Hematopoietic multipotent progenitor cell treated with erythropoietin and hydrocortisone succinate and interleukin-3 and kit ligand, for 15 days (in vitro differentiated cells): ENCODE measurements at places on chromosomes 2 and 18.

DNA sequence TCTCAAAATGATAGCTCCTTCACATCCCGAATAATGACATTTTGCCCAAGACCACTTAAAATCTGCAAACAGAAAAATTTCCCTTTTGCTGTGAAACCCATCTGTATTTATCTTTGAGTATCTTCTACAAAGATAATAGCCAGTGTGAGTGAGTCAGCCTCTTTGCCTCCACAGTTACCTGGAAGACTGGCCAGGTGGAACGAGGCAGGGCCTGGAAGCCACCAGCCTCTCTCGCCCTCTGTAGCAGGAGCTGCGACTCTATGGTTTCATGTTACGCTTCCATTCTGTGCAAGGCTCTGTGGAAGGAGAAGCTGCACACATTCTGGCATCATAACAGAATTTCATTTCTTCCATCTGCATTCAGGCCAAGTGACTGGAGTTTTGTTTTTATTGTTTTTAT, 9.5 kb downstream of the ELP2 start:
- no peak for DNase-seq

GRCh38 chr18:48983793-48984437, 33.1 kb upstream of the SMAD7 start:
- no peak for DNase-seq

GRCh38 chr2:86621280-86621943, 2.3 kb downstream of the RNF103 start:
- DNase-seq: peak; percentile 31

DNA sequence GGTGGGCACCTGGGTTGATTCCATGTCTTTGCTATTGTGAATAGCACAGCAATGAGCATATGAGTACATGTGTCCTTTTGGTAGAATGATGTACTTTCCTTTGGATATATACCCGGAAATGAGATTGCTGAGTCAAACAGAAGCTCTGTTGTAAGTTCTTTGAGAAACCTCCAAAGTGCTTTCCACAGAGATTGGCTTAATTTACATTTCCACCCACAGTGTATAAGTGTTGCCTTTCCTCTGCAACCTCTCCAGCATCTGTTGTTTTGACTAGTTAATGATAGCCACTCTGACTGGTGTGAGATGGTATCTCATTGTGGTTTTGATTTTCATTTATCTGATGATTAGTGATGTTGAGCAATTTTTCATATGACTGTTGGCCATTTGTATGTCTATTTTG, 194.8 kb downstream of the ZNF804A start:
- DNase-seq: no peak

GRCh38 chr2:169511818-169512217, 2.3 kb downstream of the KLHL41 start:
- DNase-seq: no peak
